ENCODE measurements at places on chromosomes 6 and 20.

DNA sequence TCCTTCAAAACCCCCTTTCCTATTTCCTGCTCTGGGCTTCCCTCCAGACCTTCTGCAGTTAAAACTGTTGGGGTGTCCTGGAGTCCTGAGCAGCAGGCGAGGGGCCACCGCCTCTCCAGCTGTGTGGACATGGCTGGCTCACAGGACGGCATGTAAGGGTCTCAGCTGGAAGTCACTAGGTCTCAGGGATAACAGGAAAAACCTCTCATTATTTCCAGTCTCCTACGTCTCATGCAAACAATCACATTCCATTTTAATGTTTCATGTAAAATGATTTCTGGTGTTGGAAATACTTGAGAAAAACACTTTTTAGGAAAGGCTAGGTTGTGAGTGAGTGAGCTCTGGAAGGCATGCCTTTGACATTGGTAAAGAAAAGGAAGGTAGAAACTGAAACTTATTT, 158.7 kb downstream of the SCML4 start:
- DNase-seq = no peak

GRCh38 chr6:27668442-27669294, 195.8 kb upstream of the ZNF184 start:
- peak; percentile 42 for DNase-seq

DNA sequence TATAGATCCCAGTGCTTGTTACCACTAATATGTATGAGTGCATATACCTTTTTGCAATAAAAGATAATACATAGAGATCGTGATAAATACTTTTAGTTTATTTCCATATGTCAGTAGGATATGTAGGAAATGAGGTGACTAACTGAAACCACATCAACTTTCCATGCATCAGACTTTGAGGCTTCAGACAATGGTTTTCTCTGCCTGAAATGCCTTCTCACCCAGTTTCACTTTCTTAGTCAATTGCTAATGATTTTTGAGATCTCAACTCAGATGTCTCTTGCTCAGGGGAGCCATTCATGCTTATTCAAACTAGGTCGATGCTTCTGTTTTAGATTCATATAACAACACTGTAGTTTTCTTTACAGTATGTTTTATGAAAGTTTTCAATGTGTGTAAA, 626.6 kb upstream of the ADGRB3 start:
- DNase-seq = no peak

- DNase-seq = no peak
Measured at GRCh38 chr20:41854765-41855164, 236.6 kb upstream of the CHD6 start.

DNA sequence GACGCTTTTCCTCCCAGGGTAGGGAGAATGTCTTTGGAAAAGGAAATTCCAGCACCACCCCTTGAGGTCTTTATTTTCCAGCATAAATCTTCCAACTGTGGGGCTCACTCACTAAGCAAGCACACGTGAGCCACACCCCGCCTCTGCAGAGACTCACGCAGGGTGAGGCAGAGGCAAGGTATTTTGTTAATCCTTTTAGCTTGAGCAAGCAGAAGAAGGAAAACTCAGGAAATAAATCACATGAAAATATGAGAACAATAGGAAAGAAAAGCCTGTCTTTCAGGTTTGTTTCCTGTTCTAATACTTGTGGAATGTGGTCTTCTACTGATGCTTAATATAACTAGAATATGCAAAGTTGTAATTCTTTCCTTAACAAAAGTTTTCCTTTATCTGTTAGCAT, 4.1 kb upstream of the PHACTR2 start:
- DNase-seq = no peak

DNA sequence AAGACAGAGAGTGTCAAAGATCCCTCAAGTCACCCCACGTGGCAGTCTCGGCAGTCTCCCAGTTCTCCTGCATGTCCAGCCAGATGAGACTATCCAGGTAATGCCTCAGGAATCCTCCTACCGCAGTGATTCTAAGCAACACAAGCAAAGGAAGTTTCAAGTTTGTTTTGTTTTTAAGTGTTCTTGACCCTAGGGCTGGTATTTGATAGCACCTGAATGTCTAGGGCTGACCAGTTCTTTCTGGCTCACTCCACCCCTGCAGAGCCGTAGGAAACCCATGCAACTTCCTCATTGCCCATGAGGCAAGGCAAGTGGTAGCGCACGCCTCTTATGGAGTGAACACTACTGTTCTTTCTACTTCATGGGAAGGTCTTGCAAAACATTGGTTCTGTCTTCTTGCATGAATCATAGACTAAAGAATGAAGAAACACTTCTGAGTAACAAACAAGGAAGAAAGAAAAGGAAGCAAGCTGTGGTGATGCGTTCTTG, 24.8 kb upstream of the FOXQ1 start:
- DNase-seq = no peak

DNA sequence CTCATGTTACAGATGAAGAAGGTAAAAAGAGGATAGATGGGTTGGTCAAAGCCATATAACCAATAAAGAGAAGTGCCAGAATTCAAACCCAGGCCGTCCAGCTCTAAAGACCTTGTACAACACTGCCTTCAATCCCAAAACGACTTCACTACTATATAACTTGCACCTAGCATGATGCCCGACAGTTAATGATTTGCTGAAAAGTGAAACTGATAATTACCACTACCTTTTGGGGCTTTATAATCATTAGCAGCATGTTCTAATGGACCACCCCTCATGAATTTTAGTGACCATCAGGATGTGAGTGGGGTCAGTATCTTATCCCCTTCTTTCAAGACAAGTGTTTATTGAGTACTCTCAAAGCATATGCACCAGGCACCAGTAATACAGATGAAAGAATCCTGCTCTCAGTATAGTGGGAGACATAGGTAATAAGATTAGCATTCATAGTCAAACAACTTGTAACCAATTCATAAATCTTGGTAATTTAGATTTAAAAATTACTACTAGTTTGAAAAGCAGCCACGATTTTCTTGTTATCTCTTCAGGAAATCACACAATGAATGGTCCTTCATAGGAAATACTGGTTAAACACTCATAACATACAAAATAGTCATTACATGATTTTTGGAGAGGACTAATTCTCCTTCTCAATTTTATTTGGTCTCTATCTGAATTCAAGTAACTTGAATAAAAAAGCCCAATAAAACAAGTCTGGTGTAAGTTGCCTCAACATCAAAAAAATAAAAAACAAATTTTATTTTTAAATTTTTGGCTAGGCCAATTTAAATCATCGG, 98.0 kb downstream of the EPB41L2 start:
- DNase-seq = no peak

GRCh38 chr6:166687879-166688205, 60.8 kb upstream of the RPS6KA2 start:
- no peak for DNase-seq

DNA sequence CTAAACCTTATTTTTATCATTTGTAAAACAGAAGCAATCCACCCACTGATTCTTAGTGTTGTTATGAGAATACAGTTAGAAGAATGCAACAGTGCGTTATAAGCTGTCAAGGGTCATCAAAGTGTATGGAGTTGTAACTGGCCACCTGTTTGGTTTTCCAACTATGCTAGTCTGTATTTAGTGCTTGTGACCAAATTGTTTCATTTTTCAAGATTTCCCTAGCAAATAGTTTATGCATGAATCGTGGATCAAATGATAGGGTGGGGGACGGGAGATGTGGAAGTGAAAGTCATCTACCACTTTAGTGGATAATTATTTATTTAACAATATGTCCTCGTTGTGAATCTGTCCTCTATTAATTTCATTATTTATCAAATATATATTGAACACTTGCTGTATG, 175.4 kb upstream of the HDDC2 start:
- DNase-seq = no peak

DNA sequence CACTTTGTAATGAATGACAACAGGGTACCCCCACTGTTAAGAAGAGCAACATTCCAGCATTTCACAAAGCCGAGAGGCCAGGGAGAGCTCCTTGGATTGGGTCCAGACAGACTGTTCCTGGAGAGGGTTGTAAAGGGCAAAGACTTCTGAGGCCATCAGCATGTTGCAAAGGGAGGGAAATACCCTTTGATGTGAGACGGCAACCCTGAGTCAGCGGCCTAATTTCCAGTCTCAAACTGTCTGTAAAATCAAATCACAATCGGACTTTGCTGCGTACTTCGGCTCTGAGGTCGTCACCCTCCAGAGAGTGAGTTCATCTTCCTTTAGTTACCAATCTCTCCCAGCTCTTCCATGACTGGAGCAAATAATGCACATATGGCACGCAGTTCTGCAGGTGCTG, 101.0 kb upstream of the DTNBP1 start:
- no peak for DNase-seq

GRCh38 chr6:13120483-13121482, 207.6 kb downstream of the TBC1D7 start:
- DNase-seq = no peak

GRCh38 chr20:33999025-33999649, 5.4 kb downstream of the RALY start:
- DNase-seq = no peak

DNA sequence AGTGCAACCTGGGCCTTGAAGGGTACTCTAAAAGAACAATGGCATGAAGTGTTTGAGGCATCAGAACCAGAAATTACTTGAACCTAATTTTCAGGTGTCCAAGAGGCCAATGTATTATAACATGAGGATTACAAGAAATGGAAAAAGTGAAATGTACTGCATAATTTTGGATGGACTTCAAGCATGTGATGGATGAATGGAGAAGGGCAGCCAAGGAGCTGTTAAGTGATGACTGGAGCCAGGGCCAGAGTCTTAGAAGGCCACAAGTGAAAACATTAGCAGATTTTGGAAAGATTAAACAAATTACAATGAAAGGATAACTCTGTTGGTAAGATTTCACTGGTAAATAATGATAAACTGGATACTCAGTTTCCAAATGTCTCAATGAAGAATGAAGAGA, 738.2 kb downstream of the CD109 start:
- DNase-seq = no peak

GRCh38 chr20:60170116-60170515, 211.9 kb downstream of the CDH26 start:
- DNase-seq = no peak

DNA sequence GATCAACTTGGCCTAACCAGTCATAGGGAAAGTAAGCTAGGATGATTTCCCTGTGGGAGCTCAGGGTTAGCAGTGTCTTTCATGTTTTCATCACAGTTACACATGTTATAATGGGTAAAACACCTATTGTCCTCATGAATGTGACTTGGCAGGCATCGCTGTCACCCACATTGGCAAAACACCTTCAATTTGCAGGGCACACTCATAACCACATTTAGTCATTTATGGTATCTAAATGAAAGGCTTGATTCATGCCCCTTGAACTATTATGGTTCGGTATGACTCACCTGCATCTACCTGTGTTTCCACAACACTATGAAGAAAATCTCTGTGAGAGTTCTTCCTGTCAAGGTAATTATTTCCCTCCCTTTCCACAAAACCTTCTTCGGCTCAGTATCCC, 49.2 kb downstream of the FRK start:
- DNase-seq = no peak

DNA sequence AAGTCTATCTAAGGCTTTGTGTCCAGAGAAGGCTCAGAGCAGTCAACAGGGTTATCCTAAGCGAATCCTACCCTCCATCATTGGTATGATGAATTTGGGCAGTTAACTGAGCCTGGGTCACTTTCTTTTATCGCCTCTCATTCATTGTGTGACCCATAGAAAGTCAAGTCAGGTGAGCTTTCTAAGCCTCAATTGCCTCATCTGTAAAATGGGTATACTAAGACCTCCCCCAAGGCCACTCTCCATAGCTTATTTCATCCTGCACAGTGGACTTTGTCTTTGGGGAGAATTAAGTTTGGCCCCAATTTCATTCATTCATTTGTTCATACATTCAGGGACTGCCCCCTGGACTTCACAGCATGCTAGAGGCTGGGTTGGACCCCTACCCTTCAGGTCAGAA, 110.5 kb downstream of the DHX35 start:
- DNase-seq = no peak

- DNase-seq = no peak
Measured at GRCh38 chr6:158387036-158387435, 74.8 kb downstream of the TULP4 start.

- no peak for DNase-seq
Measured at GRCh38 chr20:20014659-20015058, 2.5 kb upstream of the NAA20 start.

- DNase-seq = no peak
Measured at GRCh38 chr6:169933839-169934698, 182.6 kb downstream of the ERMARD start.

DNA sequence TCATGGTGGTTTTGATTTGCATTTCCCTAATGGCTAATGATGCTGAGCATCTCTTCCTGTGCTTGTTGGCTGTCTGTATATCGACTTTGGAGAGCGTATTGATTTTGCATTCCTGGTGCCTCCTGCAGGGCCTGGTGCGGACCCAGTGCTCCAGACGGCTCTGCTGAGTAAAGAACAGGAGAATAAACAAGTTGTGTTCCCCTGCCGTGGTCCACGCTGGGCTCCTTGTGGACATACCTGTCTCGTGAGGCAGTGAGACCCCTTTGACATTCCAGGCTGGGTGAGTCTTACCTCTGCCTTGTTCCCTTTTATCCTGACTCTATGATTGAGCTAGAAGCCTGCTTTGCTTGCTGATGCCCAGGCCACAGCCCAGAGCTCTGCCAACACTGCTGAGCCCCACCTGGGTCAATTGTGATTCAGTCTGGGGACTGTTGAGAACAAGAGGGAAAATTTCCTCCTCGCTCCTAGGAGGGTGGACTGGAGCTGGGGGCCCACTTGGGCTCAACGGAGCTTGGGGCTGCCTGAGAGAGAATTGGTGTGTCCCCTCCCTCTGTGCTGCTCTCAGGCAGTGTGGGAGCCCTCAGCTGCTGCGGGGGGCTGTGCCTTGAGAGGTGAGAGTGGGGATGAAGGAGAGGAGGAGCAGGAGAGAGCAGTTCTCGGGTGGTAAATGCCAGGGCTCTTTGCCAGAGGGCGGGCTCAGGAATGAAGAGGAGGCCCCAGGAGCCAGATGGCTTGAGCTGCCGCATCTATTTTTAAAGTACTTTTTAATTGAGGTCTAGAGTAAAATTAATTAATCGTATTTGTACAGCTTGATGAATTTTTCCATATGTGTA, 43.7 kb upstream of the PMEPA1 start:
- no peak for DNase-seq

GRCh38 chr6:16630026-16630643, 131.1 kb downstream of the ATXN1 start:
- no peak for DNase-seq

- no peak for DNase-seq
Measured at GRCh38 chr6:99121748-99122147, 174.0 kb upstream of the FBXL4 start.

DNA sequence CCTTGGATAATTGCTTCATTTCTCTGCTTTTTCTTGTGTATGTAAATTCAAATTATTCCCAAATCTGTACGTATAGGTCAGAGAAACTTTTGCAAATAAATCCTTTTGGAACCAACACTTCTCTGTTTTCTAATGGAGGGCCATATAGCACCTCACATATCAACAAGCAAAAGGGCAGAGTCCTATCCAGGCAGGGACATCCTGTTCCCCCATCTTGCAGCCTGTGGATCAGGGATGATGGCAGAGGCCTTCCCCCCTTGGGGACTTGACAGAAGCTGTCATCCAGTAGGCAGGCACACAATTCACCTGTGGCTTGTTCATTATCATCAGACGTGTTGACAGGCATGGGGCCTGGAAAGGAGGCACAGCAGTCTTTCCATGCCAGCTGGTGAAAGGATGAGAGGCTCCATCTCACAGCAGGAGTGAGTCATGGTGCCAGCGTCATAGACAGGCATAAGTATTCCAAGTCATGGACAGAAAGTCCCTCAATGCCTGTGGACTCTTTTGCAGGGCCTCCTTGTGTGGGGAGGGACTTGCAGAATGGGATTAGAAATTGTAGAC, 31.8 kb upstream of the PLEKHG1 start:
- DNase-seq = no peak

Measured in stimulated activated CD4-positive, alpha-beta T cell treated with anti-CD3 and anti-CD28 coated beads, Interleukin-15, amount 100 ng/mL, for 1 hour (primary cell).